Activated CD8-positive, alpha-beta T cell treated with anti-CD3 and anti-CD28 coated beads, Interleukin-2, amount 10 ng/mL, durations not matched to agents 7 days and 5 days (primary cell): ENCODE measurements at places on chromosomes 1 and 21. TPM values are rescaled to one million over a fixed set of nuclear protein-coding genes. Genes with fewer than 3 reads are reported as not detected.

GRCh38 chr1:184930645-184931044 lies 43.7 kb downstream of the NIBAN1 start:
- H3K36me3 ChIP-seq: peaks cover 8% of the 10 kb centered on the region
- H3K4me3 ChIP-seq: no peak overlapping the region
- no peak for DNase-seq
- H3K27me3 ChIP-seq: no peaks in the 10 kb centered on the region

DNA sequence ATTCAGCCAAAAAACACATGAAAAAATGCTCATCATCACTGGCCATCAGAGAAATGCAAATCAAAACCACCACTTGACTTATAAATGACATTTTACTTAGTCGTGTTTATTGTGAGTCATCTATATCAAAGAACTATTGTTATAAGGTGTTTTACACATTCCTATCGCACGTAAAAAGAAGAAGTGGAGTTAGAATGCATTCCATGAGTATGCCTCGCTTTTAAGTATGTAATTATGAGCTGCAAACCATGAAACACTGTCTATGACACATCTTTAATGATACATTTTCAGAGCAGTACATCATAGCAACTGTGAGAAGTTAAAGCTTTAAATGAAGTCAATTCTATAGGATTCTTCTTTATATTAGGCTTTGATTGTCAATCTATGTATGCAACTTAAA lies 614.3 kb upstream of the ADAMTS5 start:
- H3K27ac ChIP-seq: no peak overlapping the region
- no peaks in the 10 kb centered on the region for H3K36me3 ChIP-seq
- no peak overlapping the region for H3K4me3 ChIP-seq
- H3K4me1 ChIP-seq: no peaks in the 10 kb centered on the region
- no peak for DNase-seq

DNA sequence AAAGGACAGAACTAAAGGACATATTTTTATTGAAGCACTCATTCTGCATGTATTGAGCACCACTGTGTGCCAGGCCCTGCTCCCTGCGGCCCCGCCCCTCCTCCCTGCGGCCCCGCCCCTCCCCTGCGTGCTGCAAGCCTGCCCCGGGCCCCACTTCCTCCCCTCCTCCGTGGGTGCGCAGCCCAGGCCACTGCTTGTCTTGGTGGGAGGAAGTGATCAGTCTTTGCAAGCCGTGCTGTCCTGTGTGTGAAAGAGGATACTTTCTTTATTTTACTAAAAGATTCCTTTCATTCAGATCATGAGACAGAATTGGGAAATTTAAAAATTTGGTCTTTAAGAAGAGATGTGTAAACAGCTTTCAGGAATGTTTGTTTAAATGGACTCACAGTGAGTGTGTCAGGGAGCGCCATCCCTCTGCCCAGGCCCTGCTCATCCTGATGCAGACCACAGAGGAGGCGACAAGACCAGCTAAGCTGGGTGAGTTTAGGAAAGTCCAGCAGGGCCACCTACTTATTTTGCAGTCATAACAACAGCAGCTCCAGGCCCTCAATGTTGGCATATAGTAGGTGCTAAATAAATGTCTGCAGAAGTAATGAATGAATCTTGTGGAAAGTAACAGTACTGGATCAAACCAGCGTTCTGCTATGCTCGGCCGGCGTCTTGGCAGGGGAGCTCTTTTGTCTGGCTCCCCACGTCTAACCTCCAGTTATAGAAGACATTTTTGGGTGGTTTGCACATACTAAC lies 88.3 kb upstream of the SELENON start:
- H3K27ac ChIP-seq: peak overlapping the region; percentile 35
- H3K27me3 ChIP-seq: peaks cover 5% of the 10 kb centered on the region
- H3K4me1 ChIP-seq: peaks cover 35% of the 10 kb centered on the region
- peak; percentile 68 for DNase-seq
- peak overlapping the region; percentile 22 for H3K4me3 ChIP-seq

DNA sequence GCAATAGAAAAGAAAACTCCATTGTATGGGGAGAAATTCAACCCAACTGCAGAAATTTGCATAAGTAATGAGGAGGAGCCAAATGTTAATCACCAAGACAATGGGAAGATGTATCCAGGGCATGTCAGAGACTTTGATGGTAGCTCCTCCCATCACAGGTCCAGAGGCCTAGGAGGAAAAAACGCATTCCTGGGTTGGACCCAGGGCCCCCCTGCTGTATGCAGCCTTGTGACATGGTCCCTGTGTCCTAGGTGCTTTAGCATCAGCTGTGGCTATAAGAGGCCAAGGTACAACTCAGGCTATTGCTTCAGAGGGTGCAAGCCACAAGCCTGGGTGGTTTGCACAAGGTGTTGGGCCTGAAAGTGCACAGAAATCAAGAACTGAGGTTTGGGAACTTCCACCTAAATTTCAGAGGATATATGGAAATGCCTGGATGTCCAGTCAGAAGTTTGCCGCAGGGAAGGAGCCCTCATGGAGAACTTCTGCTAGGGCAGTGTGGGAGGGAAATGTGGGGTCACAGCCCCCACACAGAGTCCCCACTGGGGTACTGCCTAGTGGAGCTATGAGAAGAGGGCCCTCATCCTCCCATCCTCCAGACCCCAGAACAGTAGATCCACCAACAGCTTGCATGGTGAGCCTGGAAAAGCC lies 162.3 kb downstream of the TGFB2 start:
- H3K36me3 ChIP-seq: no peaks in the 10 kb centered on the region
- H3K4me1 ChIP-seq: no peaks in the 10 kb centered on the region
- H3K4me3 ChIP-seq: no peak overlapping the region
- H3K27me3 ChIP-seq: no peaks in the 10 kb centered on the region

PHACTR4 gene
- 29.4 TPM for total RNA-seq

NBPF6 gene
- not detected for total RNA-seq

HFM1 gene
- total RNA-seq: not detected

SAMD11 gene
- total RNA-seq: not detected
